ENCODE measurements at places on chromosomes 5 and 9.

GRCh38 chr9:124590889-124591641 lies 83.9 kb upstream of the NR5A1 start:
- no peak for DNase-seq

- DNase-seq, result no peak
Observed at GRCh38 chr5:175642998-175643397, 14.9 kb upstream of the HRH2 start.

- no peak for DNase-seq
Observed at GRCh38 chr5:126483156-126483555, 59.9 kb downstream of the GRAMD2B start.

- DNase-seq, result no peak
Observed at GRCh38 chr5:52996979-52997378, 7.8 kb downstream of the ITGA2 start.

DNA sequence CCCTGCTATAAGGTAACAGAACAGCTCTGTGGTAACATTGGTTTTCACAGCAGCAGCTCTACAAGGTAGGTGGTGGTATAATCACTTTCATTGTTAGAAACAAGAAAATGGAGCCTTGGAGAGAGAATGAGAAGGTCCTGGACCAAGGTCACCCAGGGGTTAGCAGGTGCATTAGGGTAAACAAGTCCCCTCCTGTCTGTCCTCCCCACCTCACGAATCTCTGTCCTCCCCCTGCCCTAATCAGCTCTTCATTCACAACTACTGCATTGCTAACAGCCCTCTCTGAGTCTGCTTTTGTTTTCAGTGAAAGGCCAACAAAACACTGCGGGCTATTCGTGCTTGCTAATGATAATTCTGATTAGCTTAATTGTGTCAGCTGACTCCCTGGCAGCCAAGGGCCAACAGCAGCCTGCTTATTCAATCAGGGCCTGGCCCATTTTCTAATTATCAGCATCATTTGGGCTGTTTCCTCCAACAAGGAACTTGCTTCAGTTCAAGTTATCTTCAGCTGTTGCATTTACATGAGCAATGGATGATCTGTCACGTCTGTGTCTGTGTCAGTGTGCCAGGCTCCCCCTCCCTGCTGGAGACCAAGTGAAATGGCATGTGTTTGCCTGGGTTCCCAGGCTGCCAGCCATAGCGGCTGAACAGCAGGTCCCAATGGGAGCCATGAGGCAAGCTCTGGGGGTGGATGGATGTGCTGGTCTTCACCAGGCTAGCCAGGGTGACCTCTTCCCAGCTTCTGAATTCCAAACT lies 56.7 kb upstream of the EQTN start:
- DNase-seq, result no peak

DNA sequence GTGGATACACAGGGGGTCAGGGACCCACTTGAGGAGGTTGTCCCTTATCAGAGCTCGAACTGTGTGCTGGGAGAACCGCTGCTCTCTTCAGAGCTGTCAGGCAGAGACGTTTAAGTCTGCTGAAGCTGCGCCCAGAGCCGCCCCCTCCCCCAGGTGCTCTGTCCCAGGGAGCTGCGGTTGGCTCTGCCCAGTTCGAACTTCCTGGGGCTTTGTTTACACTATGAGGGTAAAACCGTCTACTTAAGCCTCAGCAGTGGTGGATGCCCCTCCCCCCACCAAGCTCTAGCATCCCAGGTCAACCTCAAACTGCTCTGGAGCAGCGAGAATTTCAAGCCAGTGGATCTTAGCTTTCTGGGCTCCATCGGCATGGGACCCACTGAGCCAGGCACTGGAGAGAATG lies 15.9 kb downstream of the SRD5A1 start:
- DNase-seq, result no peak

DNA sequence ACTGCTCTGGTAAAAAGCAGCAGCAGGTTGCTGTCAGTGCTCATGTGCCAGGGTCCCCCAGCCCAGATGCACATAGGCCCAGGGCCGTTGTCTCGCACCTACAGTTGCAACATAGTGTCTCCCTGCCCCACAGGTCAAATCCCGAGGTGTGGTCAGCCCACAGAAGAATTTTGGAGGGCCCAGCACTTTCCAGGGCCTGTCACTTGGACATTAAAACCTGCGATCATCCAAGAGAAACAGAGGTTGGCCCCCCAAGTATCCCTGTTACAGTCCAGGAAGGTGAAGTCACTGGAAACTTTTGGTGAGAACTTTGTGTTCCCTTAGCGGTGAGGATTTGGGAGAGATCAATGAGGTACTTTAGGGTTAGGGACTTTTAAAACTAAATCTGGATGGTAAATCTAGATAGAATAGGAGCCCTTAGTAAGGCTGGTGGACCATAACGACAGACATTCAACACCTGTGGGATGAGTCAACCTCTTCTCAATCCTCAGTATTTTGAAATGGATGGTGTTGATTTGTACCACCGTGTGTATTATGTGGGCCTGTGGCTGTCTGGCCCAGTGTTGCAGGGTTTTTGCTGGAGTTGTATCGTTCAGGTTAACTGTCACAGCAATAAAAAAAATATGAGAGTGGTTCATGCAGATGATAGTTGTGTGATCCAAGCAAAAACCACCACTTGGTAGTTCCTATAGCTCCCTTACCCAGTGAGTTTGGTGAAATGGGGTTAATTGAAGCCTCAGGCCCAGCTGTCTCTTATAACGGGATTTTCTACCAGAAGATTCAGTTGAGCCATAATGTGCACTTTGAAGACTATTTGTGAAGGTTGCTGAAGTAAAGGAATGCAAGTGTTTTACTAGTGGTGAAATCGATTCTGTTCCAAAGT lies 19.2 kb downstream of the OR2S2 start:
- no peak for DNase-seq

GRCh38 chr5:92942762-92943161 lies 638.3 kb downstream of the NR2F1-AS1 start:
- DNase-seq, result no peak

GRCh38 chr5:126683912-126684311 lies 83.2 kb downstream of the PHAX start:
- no peak for DNase-seq

- DNase-seq, result no peak
Observed at GRCh38 chr9:16309469-16310271, 560.8 kb downstream of the BNC2 start.

DNA sequence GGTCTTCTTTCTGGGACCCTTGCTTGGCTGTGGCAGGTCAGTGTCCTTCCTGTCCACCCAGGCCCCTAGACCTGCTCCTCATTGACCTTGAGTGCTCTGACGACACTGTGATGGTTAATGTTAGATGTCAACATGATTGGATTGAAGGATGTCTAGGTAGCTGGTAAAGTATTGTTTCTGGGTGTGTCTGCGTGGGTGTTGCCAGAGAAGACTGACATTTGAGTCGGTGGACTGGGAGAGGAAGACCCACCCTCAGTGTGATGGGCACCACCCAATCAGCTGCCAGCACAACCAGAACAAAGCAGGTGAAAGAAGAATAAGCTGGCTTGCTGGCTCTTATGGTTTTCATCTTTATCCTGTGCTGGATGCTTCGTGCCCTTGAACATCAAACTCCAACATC lies 74.5 kb downstream of the CFAP90 start:
- no peak for DNase-seq

DNA sequence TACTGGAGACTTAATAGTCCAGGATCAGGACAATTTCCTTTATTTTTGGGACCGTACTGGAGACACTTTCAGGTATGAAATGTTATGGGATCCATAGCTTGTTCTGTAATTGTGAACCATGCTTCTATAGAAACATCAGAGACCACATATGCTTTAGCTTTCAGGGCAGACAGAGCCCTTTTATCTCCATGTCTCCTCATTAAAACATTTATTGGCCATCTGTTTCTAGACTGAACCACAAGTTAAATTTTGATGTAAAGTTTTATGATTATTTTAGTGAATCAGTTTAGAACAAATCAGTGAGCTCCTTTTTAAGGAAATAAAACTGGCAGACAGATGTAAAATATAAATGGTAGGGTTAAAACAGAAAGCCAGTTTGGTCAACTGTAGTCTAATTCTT lies 62.0 kb downstream of the SLC27A6 start:
- no peak for DNase-seq

GRCh38 chr5:159525117-159525516 lies 194.8 kb upstream of the IL12B start:
- DNase-seq, result no peak

- DNase-seq, result no peak
Observed at GRCh38 chr5:110702704-110703103, 23.8 kb downstream of the TMEM232 start.

- no peak for DNase-seq
Observed at GRCh38 chr5:177963966-177964365, 32.1 kb downstream of the PROP1 start.

- no peak for DNase-seq
Observed at GRCh38 chr5:171463862-171464229, 44.4 kb downstream of the FGF18 start.

Data from esophagus squamous epithelium (tissue), 5 donors.